ENCODE measurements at places on chromosomes 3 and 15.

- no peak for DNase-seq
Measured at GRCh38 chr3:25587094-25587493, 77.6 kb downstream of the TOP2B start.

GRCh38 chr15:90829942-90830440, 38.4 kb upstream of the FURIN start:
- DNase-seq, result peak; percentile 65

DNA sequence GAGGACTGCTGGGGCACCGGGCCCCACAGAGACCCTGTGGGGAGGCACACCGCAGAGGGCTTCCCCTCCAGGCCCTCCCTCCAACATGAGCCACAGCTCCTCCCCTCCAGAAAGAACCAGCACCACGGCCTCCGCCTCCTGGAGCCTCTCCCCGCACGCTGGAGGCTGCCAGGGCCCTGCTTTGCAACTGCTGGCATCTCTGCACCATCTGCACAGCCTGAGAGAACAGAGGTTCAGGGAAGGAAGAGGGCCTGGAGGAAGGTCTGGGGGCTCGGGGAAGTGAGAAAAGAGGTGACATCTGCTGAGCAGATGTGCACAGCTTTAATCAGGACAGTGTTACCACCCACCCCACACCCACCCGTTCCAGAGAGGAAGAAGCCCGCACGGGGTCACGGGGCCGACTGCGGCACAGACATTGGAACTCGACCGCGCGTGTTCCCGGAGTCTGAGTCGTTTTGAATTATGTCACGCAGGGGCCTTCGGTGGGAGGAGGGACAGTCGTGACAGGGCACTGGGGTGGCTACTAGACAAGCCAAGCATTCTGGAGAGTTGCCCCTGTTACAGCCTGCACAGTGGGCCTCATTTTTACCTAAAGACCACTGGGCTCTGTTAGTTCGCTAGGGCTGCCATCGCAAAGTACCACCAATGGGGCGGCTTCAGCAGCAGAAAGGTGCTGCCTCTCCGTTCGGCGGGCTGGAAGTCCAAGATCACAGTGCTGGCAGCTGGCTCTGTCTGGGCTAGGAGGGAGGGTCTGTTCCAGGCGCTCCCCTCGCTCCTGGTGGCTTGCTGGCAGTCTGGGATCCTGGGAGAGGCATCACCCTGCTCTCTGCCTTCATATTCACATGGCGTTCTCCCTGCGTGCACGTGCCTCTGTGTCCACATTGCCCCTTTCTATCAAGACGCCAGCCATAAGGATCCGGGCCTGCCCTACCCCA, 194.8 kb downstream of the XXYLT1 start:
- no peak for DNase-seq

- DNase-seq, result no peak
Measured at GRCh38 chr3:8555113-8555661, 53.6 kb downstream of the LMCD1 start.

DNA sequence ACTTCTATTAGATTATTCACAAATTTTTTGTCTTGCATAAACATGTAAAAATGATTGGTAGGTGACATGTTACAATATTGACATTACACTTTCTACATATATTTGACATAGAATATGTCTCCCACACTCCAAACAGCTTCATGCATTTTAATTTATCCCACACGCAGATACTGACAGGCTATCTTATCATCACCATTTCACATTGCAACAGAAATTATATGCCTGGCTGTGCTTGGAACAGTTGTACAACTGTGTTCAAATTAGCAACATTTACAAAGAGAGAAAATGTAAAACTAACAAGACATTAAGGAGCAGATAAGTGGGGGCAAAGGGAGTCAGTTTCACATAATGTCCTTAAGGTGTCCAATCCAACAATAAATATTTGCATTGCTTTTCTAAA, 1208.5 kb downstream of the NSUN3 start:
- DNase-seq, result no peak

DNA sequence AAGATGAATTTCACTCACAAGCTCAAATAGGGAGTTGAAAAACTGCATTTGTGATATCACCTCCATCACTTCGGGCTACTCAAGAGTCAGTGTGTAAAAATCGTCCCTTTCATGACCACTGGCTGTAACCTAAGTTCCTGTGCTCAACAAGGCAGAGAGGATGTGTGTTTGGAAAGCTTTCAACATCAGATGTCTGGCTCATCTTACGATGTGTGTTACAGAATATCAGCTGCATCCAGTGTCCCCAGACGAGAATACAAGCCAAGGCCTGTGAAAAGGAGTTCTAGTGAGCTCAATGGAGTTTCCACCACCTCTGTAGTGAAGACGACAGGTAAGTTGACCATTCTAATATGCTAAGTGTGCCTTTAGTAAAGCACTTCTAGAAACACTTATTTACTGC, 65.5 kb upstream of the ADAMTSL3 start:
- no peak for DNase-seq

DNA sequence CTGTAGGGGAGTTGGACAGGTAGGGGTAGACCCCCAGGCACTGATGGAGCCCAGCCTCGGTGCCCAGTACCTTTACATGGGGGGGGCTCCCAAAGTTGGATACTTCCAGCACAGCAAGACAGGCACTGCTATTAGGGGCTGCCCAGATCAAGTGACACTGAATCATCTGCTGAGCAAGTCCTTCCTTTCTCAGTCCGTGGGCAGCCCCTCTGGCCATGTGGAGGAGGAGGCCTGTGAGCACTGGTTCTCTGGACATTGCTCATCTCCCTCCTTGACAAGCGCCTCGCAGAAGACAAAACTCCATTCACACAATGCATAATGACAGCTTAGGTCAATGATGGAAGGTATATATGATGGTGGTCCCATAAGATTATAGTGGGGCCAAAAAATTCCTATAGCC, 35.7 kb downstream of the EEFSEC start:
- no peak for DNase-seq

GRCh38 chr3:94272016-94272415, 209.2 kb downstream of the NSUN3 start:
- no peak for DNase-seq

- DNase-seq, result no peak
Measured at GRCh38 chr3:181896605-181897004, 184.9 kb downstream of the SOX2 start.

DNA sequence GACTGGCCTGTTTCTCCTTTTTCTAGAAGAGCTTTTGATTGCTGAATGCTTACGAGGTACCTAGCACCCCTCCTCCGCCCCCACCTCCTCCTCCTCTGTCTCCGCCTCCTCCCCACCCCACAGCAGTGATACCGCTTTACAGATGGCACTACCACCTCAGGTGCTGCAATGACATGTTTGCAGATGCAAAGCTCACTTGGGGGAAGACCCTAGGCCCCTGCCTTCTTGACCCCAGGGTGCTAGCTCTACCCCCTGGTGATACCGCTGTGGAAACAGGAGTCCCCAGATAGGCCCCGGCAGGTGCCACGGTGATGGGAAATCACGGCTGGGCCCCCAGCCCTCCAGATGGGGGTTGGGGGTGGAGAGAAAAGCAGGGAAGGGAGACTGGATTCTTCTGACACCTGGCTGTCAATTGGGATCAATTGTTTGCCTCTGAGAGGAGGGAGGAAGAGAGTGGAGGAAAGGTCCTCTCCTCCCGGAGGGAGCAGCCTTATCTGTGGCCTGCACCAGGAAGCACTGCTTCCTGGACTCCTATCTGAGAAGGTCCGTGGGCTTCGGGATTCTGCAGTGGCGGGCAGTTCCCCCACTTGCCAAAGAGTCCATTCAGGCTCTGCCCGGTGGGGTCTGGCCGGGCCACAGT, 37.6 kb downstream of the DNASE1L3 start:
- no peak for DNase-seq

DNA sequence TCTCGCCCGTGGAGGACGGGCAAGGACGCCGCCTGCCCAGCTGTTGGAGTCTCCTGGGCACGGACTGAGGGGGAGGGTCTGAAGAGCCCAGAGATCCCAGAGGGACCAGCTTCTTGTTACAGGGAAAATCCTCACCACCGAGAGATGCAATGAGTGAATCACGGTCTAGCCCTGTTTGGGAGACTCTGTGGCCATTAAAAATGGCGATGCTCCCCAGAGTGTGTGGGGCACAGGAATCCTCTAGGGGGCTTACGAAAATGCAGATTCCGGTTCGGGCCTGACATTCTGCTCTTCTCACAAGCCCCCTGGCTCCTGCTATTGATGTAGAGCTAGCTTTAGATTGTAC, 35.5 kb upstream of the EPHB3 start:
- no peak for DNase-seq

DNA sequence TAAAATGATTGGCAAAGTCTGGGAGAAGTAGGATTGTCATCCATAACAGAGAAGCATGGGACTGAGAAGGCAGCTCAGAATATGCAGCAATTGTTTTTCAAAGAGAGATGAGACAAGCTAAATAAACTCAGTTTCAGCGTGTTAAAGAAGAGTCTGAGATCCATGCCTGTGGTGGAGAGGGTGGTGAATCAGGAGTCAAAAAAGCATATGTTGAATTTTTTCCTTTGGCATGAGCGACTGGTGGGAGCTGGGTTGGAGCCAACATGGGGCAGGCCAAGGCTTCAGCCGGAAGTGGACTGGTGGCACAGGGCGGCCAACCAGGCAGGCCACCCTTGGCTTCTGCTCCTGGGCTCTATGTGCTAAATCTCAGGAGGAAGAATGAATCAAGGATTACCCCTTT, 102.0 kb downstream of the SST start:
- DNase-seq, result no peak

DNA sequence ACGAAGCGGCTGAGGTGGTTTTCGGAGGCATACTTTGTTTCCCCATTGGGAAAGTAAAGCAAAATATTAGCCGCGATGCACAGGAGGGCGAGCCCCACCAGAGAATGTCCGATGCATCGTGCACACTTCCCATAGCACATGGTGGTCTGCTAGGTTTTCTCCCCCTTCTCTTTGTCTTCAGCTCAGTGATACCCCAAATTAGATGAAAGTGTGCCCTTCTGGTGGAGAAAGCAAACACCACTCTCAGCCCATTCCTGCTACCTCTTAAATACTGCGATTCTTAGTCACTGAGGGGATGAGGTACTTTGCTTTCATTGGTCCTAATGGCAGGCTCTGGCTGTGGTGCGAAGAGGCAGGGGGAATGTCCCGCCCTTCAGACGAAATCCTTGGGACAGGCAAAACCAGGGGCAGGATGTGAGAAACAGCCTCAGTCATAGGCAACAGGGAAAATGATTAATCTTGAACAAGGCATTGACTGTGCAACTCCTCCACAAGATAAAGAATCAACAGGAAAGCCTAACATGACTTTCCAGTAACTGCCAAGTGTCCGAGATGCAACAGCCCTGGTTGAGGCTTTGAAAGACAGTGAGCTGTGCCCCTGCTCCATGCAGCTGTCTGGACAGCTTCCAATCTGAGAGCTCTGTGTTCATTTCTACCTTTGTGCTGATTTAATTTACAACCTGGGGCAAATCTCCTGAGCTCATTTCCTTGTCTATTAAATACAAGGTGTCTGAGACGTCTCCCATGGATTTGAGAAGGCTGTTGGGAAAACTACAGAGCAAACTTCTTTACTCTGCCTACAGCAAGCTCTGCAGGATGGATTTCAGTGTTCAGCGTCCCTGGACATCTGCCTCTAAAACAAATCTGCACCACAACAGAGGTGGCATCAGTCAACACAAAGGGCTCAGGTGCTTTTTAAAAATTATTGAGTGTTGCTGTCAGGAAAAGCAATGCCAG, at the start of gene TM4SF1:
Gene TM4SF1, minus strand, starts transcription at position 242 of the 957 bp plus-strand sequence. Its CDS starts 102 bp downstream, at position 140.
- DNase-seq, result no peak

- DNase-seq, result peak; percentile 19
Measured at GRCh38 chr3:16849229-16849628, 35.5 kb upstream of the PLCL2 start.

DNA sequence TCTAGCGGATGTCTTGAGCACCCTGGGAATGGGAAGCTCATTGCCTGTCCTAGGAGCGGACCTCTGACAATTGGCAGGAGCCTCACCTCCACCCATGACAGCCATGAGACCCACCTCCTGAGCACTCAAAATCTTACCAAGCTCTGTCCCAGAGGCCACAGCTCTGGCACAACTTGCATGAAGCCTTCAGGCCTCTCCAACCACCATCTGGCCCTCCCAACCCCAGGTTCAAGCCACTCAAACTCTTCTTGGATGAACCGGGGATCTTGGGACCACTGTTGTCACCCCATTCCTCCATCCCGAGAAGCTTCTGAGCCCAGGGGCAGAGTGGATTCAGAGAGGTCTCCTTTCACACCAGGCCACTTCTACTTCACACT, 1.5 kb downstream of the VIPR1 start:
- no peak for DNase-seq

GRCh38 chr3:55877703-55878102, 390.6 kb upstream of the WNT5A start:
- no peak for DNase-seq

DNA sequence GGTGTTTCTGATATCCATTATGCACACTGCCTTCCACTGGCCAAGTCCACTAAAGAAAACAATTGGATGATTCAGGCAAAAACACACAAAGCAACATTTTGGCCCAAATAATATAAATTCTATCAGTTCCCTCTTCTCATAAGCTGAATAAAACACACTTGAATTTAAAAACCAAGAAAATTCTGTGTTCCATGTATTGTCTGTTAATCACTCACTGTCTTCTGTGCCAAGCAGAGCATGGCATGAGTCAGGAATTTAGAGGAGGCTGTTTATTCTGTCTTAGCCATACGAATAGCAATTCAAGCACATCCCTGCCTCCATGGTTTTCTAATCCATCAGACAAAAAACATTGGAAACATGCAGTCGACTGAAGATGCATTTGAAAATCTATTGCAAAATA, 215.6 kb upstream of the UMPS start:
- no peak for DNase-seq

DNA sequence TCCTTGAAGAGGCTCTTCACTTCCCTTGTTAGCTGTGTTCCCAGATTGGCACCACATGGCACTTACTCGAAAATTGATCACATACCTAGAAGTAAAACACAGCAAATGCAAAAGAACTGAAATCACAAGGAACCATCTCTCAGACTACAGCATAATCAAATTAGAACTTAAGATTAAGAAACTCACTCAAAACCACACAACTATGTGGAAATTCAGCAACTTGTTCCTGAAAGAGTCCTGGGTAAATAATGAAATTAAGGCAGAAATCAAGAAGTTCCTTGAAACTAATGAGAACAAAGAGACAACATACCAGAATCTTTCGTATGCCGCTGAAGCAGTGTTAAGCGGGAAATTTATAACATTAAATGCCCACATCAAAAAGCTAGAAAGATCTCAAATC, 566.3 kb upstream of the TGFBR2 start:
- DNase-seq, result no peak

DNA sequence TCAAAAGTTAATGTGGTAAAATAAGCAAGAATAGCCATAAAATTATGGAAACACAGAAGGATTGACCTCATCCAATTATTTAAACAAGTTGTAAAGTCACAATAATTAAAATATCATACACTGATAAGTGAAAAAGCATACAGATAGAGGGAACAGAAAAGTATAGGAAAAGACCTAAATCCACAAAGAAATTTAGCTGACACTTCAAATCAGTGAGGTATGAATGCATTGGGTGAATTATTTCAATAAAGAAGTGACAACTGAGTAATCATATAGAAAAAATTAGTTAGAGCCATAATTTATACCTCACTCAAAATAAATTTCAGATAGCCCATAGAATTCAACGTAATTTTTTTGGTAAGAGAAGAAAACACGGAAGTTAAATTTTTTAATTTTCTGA, 25.1 kb downstream of the TFDP2 start:
- no peak for DNase-seq

- no peak for DNase-seq
Measured at GRCh38 chr3:194352667-194353246, 1.6 kb upstream of the CPN2 start.

Data from stimulated activated CD4-positive, alpha-beta T cell treated with anti-CD3 and anti-CD28 coated beads, Interleukin-15, amount 100 ng/mL, for 48 hours (primary cell).